CD4-positive, alpha-beta T cell treated with Interleukin-6 at 100 ng/mL for 8 hours (primary cell): ENCODE measurements at places on chromosomes 1 and 21.

DNA sequence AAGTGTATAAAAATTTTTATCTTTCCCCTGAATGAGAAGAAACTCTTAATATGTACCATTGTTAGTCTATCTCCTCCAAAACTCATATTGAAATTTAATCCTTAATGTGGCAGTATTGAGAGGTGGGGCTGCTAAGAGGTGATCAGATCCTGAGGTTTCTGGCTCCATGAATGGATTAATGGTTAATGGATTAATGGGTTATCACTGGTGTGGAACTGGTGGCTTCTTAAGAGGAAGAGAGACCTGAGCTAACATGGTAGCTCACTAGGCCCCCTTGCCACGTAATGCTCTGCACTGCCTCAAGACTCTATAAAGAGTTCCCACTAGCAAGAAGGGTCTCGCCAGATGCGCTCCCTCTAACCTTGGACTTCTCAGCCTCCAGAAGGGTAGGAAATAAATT, 70.6 kb upstream of the ZBTB18 start:
- no peak for DNase-seq

DNA sequence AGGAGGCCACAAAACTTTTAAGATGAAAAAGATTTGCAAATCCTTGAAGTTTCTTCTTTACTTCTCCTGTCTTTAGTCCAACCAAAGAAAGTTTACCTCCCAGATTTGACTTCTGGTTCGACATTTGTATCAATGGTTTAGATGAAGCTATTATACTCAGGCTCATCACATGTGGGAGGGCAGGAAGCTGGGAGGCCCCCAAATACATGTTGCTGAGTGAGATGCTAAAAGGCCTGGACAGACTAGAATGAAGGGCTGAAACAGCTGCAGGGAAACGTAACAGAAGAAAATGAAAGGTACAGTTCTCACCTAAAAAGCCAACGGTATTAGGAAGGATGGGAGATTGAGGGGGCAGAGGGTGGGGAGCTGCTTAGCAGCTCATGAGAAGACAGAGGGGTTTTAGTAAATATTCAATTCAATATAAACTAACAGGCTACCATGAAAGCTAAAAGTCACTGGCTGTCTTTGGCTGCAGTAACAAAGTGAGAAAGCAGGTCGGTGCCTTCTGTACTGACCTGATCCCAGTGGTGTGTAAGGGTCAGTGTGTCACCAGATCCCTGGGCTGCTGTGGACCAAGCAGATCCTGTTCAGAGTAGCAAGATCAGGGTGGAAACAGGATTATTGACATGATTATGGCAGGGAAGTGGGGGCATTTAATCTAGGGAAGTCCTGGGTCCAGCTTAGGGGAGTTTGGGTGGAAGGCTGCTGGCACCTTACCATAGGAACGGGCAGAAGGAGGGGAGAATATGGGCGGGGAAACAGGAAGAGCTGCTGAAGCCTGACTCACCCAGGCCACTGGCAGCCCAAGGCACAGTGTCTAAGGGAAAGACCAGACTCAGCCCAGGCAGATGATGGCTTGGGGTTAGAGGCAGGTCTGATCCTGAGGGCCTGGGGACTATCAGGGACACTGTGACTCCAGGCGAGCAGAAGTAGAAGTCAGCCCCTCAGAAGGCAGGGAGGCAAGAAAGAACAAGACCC, 60.4 kb downstream of the KCNN3 start:
- no peak for DNase-seq

GRCh38 chr1:71210718-71211117, 129.9 kb upstream of the ZRANB2 start:
- DNase-seq, result no peak

- no peak for DNase-seq
Observed at GRCh38 chr1:174995121-174995520, 4.6 kb upstream of the CACYBP start.

DNA sequence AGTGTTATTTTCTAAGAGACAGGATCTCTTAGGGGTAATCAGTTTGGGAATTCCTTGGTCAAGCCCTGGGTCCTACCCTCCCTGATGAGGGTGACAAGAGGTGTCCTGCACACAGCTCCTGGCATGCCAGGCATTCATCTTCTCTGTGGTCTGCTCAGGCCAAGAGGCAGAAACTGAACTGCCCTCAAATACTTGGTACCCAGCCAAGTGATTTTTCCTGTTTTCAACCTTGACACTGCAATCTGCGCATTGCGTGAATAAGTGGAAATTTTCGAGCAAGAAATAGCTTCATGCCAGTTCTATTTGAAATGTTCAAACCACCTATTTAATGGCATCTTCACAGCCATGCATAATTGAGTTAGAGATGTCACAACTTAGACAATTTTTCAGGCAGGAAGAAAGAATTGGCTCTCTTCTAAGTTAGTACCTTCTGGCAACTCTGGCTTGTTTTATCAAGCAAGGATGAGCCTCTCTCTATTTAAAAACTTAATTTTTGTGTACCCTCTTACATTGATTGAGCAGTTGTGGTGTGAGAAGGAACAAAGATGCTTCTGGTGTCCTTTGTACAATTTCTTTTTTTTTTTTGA, 27.0 kb downstream of the DNM3 start:
- DNase-seq, result no peak

DNA sequence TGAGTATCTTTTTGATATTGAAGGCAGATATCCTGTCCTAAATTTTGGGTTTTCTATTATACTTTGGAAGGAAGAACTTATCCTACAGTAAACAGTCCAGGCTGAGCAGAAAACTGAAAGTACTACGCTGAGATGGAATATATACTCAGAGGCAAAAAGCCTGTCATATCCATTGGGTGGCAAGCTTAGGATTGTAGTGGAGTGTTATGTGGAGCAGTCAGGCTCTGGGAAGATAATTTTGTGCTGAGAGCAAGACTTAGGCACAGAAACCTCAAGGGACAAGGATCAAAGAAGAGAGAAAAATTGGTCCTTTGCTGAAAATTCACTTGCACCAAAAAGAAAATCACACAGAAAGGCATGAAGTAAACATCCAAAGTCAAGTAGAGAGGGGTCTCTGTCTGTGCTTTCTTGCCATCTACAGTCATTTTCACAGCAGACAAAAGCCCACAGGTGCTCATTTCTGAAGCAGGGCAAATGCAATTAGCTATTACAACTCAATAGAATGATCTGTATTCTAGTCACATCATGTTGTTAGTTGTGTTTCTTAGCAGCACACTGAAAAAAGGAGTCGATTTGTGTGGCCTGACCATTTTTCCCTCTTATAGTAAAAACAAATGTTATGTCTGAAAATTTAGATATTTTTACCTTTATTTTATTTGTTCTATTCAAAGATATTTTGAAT, 38.5 kb downstream of the CRB1 start:
- DNase-seq, result no peak

DNA sequence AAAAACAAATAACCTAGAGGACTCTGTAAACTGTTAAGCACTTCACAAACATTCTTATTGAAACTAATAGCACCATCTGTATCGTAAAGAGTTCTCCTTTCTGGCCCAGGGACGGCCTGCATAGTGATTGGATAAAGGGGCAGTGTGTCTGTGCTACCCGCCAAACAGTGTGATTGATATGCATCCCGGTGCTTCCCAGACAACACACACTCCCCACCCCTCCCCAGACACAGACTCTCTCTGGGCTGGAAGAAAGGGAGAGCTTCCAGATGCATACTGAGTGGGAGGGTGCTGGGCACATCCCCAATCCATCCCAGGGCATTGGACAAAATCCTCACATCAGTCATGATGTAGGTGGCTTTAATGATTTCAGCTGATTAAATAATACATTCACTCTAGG, 3.7 kb downstream of the HSD11B1 start:
- no peak for DNase-seq

DNA sequence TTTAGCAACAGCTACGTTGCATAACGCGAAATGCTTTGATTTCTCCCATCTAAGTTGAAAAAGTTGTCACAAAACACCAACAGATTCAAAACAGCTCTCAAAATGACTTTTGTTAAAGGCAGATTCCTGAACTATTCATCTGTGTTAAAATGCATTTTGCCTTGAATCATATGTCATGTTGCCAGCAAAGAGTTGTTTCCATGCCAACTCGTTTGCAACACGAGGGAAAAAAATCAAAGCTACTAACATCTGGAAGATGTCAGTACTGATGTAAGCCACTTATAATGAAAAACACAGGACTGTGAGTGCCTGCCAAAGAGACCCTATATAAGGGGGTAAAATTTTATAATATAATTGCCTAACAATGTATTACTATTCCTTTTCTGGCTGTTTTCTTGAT, 182.7 kb upstream of the PTBP2 start:
- no peak for DNase-seq

GRCh38 chr1:59804301-59804700, 10.4 kb upstream of the HOOK1 start:
- DNase-seq, result no peak

DNA sequence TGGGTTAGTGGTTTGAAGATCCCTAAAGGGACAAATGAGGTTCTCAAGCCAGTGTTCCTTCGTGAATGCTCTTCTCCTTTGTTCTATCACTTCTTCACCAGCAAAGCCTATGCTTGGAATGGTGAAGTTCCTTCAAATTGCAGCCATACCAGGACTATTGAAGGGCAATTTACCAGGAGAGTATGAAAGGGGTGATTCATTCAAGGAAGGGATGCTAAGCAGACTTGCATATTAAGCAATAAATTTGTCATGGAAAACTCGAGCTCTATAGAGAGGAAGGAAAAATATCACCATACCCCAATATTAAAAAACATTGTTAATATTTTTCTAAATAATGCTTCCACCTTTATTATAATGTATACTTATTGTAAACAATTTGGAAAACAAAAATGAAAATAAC, 9.3 kb upstream of the TSNAX start:
- no peak for DNase-seq

DNA sequence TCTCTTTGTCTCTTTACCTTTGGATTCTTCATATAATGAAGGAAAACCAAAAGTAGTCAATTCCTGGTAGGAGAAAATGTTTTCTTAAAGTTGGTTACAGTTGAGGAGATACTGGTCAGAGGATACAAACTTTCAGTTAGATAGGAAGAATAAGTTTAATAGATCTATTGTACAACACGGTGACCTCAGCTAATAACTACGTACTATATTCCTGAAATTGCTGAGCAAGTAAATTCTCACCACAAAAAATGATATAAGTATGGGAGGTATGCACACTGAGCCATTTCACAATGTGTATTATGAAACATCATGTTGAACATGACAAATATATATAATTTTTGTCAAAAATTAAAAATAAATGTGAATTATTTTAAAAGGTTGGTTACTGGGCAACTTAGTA, 20.4 kb downstream of the SSX2IP start:
- DNase-seq, result no peak

DNA sequence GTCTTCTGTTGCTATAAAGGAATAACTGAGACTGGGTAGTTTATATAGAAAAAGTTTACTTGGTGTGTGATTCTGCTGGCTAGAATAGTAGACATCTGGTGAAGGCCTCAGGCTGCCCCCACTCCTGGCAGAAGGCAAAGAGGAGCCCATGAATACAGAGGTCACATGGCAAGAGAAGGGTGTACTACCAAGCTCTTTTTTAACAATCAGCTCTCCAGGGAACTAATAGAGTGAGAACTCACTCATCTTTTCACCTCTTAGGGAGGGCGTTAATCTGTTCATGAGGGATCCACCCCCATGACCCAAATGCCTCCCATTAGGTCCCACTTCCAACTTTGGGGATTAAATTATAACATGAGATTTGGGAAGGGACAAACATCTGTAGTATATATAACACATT, 9.3 kb downstream of the DTL start:
- DNase-seq, result no peak

DNA sequence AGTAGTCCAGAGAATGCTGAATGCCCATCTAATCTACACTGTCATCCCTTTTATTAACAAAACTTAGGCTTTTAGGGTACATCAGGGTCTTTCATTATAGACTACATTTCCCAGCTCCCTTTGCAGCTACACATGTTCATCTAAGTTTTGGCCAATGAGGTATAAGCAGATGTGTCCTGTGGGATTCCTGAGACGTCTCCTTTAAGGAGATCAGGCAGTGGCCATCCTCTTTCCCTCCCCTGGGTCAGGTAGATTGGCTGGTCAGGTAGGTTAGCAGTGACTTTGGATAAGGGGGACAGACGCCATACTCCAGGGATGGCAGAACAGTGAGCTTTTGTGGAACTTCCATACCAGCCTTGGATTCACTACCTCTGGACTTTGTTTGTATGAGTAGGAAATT, 188.3 kb downstream of the FGGY start:
- no peak for DNase-seq

- no peak for DNase-seq
Observed at GRCh38 chr1:17562375-17562774, 22.9 kb downstream of the ARHGEF10L start.

- DNase-seq, result no peak
Observed at GRCh38 chr1:228450200-228450599, 33.5 kb upstream of the TRIM17 start.

GRCh38 chr1:26094076-26094669, 17.5 kb upstream of the PDIK1L start:
- DNase-seq, result no peak

GRCh38 chr1:89310976-89311375, 38.3 kb upstream of the GBP5 start:
- no peak for DNase-seq

- DNase-seq, result no peak
Observed at GRCh38 chr1:186819126-186819525, 9.6 kb upstream of the PLA2G4A start.

GRCh38 chr1:33346533-33346926, 25.6 kb upstream of the A3GALT2 start:
- no peak for DNase-seq

GRCh38 chr1:162951553-162952315, 90.8 kb upstream of the CCDC190 start:
- no peak for DNase-seq

DNA sequence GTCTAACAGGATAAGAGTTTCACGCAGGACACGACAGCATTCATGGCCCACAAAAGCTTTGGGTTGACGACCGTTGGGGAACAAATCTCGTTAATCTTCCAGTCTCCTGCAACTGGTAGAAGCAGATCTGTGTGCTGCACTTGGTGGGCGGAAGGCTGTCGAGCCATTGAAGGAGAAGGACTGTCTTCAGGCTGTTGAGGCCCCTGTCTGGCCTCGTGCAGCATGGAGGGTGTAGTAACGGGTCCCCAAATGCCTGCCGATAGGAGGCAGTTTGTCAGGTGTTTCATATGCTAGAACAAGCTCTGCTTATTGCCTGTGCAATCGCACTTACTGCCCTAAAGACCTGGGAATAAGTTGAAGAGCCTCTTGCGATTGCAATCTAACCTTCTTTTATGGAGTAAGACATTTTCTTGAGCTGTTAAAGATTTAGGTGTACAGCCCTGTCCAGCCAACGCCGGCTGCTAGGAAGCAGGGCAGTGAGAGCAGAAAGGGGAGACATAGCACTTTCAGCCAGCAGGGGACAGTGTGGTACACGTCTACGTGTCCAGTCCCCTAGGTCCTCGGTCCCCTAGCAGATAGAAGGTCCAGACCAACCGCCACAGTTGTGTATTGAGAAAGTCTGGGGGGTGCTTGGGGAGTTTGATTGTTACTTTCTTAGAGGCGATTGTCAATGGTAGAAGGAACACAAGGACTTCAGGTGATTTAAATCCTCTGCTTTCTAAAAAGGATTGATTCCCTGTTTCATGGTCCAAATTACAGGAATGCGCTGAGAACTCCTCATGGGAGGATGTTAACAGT, 102.3 kb upstream of the TMPRSS2 start:
- no peak for DNase-seq

GRCh38 chr1:113217447-113218208, 144.6 kb downstream of the LRIG2 start:
- DNase-seq, result no peak
